Kidney glomerular epithelial cell (primary cell): ENCODE measurements at places on chromosomes 12 and 14.

- DNase-seq, result no peak
These were observed 1002.3 kb downstream of the TMEM121 start for GRCh38 chr14:106528717-106529116.

- DNase-seq, result no peak
These were observed 41.1 kb downstream of the PTHLH start for GRCh38 chr12:27931390-27931789.

DNA sequence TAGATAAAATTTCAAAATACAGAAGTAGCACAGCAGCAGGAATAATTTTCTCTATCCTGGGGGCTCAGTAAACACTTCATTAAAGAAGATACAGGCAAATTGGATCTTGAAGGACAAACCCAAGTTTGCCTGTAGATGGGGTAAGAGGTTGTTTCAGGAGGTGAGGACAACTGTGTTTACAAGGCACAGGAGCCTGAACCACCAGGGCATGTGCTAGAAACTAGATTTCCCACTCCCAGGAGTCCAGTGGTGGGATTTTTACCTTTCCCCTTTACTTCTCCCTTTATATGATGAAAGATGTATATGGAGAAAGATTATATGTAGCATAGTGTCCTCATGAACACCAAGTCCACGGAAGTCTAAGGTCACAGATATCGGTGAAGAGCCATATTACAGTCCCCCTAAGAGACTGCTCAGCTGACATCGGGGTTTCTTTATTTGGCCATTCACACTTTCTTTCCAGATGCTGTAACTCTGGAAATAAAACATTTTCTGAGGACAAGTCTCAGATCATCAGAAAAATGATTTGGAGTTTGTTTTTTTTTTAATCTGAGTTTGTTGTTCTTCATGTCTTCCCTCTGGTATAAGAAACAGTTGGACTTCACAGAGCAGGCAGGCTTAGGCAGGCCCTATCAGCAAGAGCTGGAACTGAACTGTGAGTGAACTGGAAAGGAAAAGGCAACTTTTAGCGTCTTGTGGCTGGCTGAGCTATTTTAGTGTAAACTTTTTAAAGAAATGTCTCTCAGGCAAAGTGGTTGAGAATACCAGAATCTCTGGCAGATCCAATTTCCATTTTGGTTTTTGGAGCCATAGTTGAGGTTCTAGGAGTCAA, 8.0 kb upstream of the EVL start:
- no peak for DNase-seq

GRCh38 chr12:92114834-92115233, 30.8 kb downstream of the BTG1 start:
- no peak for DNase-seq

- no peak for DNase-seq
These were observed 127.0 kb upstream of the RPH3A start for GRCh38 chr12:112664569-112664968.

DNA sequence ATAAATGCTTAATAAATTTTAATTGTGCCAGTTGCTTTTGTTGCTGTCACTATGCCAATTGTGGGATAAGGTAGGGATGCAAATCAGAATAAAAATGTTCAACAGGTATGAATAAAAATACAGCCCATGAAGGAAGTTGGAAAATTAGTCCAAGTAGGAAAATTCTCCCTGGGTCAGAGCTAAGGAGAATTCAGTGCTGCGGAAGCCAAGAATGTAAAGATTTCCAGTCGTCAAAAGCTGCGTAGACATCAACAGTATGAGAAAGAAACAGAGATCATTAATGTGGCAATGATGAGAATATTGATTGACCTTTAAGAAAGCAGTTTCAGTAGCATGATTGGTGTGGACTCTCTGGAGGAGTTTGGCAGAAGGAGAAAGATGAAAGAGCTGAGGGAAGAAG, 87.9 kb downstream of the PLEKHA5 start:
- no peak for DNase-seq

- no peak for DNase-seq
These were observed 3.3 kb downstream of the ENO2 start for GRCh38 chr12:6917491-6918231.

GRCh38 chr14:89564286-89564957, 147.4 kb upstream of the FOXN3 start:
- no peak for DNase-seq

DNA sequence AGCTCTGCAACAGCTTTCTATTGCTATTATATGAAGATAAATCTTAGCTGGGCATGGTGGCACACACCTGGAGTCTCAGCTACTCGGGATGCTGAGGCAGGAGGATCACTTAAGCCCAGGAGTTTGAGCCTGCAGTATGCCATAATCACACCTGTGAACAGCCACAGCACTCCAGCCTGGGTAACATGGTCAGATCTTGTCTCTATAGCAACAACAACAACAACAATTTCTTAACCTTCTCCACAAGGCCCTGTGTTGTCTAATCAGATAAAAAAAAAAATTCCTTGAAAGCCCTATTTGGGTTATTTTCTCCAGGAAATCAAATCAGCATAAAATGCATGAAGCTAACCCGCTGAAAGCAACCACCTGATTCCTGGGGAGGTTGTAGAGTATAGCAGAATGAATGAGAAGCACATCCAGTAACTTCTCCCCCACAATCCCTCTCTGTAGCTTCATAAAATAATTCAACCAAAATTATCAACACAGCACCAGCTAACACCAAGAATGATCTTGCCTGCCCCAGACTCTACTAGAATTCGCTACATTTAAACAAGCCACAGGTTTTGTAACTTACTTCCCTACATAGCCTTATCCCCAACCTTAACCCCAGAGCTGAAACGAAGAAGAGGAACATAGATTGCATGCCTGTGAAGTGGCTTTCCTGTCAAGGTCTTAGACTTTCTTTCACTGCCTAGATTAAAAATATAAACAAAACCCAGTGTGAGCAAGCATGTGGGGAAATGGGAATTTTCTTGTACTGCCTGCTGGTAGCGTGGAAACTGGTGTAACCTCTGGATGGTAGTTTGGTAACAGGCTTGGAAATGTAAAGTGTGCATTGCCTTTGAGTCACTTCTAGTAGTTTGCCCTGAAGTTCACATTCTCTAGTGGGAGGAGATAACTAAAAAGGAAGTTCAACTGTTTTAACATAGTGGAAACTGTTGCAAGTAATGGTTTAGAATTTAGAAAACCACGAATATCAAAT, 6.0 kb upstream of the STK38L start:
- no peak for DNase-seq

DNA sequence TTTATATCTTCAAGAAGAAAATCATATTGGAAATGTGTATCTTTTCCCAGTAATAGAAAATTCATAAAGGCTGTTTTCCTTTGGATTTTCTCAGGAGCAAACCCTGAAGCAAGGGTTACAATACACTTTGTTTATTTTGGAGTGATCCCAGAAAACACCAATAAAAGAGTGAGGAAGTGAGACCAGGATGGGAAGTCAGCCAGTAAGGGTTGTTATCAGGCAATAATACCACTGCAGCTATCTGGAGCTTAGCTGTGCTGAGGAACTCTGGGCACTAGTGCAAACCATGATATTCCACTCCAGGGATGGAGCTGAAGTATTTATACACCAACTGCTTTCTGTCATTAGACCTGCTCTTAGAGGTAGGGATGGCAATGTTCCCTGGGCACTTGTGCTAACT, 1002.3 kb downstream of the FLRT2 start:
- no peak for DNase-seq

DNA sequence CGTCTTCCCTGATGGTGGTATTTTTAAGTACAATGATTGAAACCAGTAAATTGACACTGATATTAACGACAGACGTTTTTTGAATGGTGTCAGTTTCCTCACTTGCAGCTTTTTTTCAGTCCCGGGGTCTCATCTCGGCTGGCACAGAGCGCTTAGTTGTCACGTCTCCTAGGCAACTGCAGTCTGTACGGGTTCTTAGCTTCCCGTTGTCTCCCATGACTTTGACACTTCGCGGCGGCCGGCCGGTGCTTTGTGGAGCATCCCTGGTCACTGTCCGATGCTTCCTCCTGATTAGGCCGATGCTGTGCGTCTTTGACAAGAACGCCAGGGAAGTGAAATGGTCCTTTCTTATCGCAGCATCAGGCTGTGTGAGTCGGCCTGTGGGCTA, 67.4 kb downstream of the ADGRD1 start:
- no peak for DNase-seq

DNA sequence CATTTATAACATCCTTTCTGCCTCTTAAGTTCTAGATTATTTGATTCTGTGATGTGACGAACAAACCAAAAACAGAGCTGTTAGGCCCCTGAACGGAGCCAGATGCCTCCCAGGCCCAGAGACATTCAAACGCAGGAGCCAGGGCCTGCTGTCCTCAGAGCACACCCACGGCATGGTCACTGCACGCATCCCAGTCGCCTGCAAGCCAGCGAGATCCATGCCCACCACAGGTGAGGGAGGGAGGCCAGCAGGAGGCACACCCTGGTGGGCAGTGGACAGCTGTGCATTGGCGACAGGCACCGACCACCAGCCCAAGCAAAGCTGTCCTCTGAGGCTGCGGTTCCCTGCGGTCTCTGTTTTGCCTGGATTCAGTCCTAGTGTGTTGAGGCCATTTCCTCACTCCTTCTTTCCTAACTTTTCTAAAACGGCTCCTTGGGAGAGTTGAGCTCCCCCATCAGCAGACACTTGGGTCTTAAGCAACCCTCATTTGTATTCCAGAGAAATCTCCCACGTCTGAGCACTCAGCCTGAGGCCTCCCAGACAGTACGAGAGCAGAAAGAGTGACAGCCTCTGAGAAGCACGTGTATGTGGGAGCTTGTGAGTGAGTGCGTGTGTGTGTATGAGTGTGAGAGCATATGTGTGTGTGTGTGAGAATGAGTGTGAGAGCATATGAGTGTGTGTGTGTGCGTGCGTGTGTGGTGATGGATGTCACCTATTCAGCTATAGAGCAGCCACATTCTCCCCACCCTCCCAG, 81.2 kb downstream of the CHGA start:
- no peak for DNase-seq

DNA sequence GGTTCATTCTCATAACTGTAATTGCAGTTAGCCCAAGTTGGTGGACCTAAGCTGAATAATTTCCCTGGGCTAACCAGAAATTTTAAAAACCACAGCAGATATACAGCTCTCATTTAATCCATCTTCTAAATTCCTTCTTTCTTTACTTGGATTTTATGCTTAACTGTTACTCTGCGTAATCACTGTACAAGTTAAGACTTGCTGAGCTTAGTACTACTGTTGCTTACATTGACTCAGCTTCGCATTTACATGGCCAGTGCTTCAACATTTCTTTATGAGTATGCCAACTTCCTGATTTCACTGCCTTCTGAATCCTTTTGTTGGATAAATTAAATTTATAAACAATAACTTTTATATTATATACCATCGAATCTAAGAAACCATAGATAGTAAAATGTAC, 147.4 kb downstream of the SLC38A4 start:
- DNase-seq, result no peak

DNA sequence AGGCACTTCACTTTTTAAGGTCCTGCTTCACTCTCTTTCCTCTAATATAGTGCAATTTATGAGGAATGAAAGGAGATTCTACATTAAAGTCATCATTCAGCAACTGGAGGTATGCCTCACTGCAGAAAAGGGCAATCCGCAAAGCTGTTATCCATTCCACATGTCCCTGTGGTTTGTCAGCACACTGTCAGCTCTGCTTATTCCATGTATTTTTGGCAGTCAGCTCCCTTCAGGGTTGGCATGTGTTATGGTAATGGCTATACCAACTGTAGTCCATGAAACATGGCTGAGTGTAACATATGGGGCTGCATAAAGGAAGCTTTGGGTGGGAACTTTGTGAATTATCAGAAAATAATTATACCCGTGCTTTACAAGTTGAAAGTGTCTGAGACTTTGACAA, 154.1 kb downstream of the GALC start:
- no peak for DNase-seq

GRCh38 chr12:56864318-56864717, 69.9 kb downstream of the SDR9C7 start:
- DNase-seq, result no peak

DNA sequence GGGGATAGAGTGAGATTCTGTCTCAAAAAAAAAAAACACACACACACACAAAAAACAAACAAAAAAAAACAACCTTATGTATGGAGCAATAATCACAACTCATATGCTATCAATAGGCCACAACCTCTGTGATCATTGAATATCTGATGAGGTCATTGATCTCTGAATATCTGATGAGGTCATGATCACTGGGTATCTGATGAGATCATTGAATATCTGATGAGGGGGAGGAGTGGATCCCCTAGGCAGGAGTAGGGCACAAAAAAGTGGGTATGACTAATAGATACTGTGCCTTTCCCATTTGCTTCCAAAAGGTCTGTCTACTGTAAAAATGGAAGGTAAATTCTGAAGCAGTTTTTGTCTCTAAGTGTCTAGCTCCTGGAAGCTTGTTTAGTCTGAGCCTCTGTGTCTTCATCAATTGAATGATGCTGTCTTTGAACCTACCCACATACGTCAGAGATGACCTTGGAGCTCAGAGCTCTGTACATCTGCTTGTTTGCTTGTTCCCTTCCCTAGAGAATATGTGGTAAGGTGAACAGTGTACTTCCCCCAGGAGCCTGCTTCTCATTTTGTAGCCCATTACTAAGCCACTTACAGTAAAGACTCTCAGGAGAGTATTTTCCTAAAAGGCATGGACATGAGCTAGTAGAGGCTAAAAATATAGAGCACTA, 13.6 kb downstream of the PAH start:
- no peak for DNase-seq

DNA sequence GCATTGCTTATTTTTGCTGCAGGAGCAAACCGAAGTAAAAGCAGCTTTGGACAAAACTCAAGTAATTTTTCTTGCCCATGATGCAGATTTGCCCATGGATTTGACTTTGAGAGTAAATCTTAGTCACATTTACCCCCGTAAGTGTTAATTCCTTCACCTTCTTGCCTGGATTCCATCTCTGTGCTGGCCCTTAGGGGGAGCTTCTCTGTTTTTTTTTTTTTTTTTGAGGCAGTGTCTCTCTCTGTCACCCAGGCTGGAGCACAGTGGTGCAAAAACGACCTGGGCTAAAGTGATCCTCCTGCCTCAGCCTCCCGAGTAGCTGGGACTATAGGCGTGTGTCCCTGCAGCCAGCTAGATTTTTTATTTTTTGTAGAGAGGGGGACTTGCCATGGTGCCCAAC, 210.2 kb downstream of the FUT8 start:
- no peak for DNase-seq

GRCh38 chr12:66149702-66150398, 19.3 kb upstream of the LLPH start:
- no peak for DNase-seq

GRCh38 chr12:114961491-114961890, 277.5 kb upstream of the TBX3 start:
- no peak for DNase-seq
